CD8-positive, alpha-beta memory T cell (primary cell): ENCODE measurements at places on chromosomes 13 and 19. TPM values are rescaled to one million over a fixed set of nuclear protein-coding genes. Genes with fewer than 3 reads are reported as not detected.

DNA sequence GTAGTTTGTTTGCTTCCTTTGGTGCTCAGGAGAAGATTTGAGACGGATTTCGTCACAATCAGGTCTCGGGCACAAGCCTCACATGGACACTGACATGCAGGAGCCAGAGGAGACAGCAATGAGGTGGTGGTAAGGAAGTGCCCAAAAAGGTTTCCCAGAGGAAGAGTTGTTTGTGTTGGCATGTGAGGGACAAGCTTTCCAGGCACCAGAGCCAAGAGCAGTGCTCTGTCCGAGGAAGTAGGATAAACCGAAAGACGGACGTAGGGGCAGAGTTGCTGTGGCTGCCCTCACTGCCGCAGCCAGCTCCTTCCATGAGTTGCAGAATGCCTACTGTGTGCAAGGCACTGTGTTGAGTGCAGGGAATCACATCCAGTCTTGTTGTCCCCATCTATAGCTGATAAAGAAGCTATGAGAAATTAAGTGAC, 27.7 kb downstream of the SAE1 start:
- no peak for DNase-seq

DNA sequence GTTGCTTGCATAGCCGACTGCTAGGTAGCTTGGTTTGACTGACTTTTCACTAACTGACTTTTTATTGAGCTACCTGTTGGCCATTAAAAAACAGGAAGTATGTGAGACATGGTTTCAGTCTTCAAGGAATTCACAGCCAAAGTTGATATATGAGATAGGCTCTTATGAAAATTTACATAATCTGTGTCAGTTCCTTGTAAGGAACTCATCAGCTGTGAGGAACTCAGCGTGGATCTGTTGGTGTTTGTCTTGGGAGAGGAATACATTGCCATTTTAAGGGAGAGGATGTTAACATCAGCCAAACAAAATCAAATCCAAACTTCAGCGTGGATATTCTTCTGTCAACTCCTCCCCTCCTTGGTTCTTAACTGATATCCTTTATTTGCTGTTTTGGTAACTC, 2.0 kb downstream of the RNF113B start:
- no peak for DNase-seq

DNA sequence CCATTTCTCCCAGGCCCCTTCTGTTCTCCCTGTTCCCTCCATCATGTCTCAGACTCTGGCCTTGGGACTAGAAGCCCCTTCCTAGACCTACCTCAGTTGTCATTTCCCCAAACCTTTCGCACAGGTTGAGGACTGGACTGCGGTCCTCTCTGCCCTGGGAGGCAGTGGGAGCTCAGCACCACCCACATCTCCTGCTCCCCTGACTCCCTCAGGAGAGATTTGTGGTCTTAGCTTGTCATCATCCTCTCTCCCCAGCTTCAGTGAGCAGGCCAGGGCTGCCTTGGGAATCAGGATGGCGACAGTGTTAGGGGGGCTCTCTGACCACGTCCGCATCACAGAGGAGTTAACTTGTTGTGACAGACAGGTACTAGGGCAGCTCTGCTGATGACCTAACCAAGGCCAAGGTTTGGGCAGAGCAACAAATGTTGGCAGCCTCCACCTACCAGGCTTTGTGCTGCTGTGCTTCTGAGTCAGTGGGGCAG, 25.6 kb upstream of the RNF17 start:
- DNase-seq = no peak

- no peak for DNase-seq
These were observed 61.2 kb upstream of the FRY start for GRCh38 chr13:31970231-31970930.

DNA sequence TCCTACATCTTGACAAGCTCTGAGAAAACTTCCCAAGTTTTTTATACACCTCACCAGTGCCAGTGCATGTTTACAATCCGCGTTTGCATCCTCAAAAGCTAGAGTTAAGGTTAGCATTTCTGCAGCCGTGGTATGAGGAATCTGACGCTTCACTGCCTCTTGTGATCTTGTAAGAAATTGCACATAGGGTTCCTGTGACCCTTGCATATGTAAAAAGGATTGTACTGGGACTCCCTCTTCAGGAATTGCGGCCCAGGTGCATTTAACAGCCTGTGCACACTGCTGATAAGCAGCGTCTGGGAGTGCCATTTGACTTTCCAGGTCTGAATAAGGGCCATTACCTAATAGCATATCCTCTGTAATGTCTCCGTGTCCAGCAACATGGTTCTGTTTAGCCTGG, 15.3 kb downstream of the FPR3 start:
- no peak for DNase-seq

GRCh38 chr13:94758436-94758960, 46.2 kb upstream of the SOX21 start:
- DNase-seq = no peak

- peak; percentile 64 for DNase-seq
These were observed 21.9 kb upstream of the SLC35E1 start for GRCh38 chr19:16594131-16594586.

DNA sequence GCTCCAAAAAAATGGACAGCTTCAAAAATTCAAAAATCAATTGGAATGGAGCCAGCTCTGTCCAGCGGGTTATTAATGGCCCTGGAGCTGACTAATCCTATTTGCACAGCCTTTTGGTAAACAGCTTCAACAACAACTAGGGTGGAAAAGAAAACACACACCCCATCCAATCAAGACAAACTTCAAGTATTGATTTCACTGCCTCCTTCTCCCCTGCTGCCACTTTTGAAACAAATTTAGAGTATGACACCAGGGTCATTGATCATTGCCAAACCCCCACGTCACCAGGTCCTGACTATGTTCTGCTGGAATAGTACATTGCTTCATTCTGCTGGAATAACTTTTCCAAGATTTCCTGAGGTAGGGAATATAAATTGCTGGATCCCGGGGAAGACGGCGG, 56.8 kb upstream of the GTF3A start:
- no peak for DNase-seq

- DNase-seq = no peak
These were observed 110.1 kb downstream of the KCTD15 start for GRCh38 chr19:33906578-33907335.

- no peak for DNase-seq
These were observed 26.4 kb downstream of the KCTD4 start for GRCh38 chr13:45174478-45174877.

DNA sequence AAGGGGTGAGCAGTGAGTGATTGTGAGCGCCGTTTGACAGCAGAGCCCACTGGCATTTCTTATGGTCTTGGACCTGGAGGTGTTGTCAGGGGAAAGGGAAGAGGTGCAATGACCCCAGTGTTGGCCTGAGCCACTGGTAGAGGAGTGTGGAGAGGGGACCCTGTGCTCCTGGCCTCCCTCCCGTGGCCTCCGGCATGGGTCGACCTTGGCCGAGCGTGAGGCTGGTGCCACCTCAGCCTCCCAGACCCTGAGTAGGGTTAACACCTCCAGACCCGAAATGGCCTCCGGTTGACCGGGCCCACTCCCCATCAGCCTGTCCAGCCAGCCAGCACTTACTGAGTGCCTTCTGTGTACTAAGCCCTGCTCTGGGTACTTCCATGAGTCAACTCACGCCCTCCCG, 6.5 kb downstream of the TRAPPC5 start:
- no peak for DNase-seq

GRCh38 chr13:66264971-66265370, 965.2 kb downstream of the PCDH9 start:
- DNase-seq = no peak

GRCh38 chr13:31327182-31327860, 127.5 kb downstream of the B3GLCT start:
- DNase-seq = no peak

The PLEKHF1 gene
- total RNA-seq = 21.3 TPM

The ZNF180 gene
- 8.6 TPM for total RNA-seq

The ZNF582 gene
- 2.1 TPM for total RNA-seq

The IL17D gene
- 0.84 TPM for total RNA-seq

The NLRP11 gene
- total RNA-seq = 0.07 TPM

The GRK1 gene
- not detected for total RNA-seq
